ENCODE measurements at places on chromosomes 1 and 21.

GRCh38 chr1:9700340-9700739, 48.8 kb downstream of the PIK3CD start:
- DNase-seq = no peak

DNA sequence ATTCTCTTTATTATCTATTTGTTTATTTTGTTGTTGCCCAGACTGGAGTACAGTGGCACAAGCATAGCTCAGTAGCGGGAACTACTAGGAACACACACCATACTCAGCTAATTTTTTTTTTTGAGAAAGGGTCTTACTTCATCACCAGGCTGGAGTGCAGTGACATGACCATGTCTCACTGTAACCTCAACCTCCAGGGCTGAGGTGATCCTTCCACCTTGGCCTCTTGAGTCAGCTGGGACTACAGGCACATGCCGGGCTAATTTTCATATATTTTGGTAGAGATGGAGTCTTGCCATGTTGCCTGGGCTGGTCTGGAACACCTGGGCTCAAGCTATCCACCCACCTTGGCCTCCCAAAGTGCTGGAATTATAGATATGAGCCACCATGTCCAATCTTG, 5.3 kb upstream of the TXNIP start:
- no peak for DNase-seq

DNA sequence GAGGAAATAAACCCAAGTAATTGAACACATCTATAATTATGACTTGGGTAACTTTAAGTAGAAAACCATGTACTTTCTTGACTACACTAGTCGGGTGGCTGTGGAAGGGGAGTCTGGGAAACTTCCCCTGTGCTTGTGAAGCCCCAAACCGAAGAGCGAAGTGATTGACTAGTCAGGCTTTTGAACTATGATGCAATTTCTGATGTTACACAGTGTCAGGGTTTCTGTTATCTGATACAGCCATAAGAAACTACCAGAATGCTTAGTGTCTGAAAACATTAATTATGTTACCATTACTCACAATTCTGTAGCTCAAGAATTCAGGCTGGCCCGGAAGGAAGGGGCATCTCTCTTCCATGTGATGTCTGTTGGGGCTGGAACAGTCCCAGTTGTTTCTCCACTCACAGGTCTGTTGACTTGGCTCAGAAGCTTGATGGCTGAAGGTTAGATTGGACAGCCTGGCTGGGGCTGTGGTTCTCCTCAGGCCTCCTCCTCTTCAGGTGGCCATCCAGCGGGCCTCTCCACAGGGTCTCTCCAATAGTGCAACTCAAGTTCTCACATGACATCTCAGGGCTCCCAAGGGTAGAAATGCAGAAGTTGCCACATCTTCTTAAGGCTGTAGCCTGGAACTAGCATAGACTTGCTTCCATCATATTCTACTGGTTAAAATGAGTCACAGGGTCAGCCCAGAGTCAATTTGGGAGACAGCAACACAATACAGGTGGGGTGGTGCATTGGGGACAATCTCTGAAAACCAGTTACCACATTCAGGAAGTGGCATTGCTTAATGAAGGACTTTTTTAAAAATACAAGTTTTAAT, 8.3 kb upstream of the C8B start:
- no peak for DNase-seq

- DNase-seq = no peak
Measured at GRCh38 chr1:75014250-75014649, 119.9 kb upstream of the LHX8 start.

GRCh38 chr1:101314244-101314643, 77.4 kb downstream of the S1PR1 start:
- no peak for DNase-seq

DNA sequence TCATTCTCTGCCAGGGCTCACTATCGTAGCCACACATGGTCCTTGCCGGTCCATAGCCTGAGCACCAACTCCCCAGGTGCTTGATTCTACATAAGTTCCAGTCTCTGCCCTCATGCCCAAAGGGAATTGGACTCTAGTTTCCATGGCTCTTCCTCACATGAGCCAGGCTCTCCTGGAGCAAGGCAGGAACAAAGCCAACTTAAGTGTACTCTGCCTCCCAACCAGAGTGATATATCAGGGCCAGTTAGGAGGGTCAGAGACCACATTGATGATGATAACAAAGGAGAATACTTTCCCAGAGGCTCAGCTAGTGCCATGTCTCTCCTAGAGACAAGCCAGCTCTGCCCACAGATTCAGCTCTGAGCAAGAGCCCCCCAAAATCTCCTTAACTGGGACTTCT, 70.9 kb downstream of the ERI3 start:
- DNase-seq = no peak

DNA sequence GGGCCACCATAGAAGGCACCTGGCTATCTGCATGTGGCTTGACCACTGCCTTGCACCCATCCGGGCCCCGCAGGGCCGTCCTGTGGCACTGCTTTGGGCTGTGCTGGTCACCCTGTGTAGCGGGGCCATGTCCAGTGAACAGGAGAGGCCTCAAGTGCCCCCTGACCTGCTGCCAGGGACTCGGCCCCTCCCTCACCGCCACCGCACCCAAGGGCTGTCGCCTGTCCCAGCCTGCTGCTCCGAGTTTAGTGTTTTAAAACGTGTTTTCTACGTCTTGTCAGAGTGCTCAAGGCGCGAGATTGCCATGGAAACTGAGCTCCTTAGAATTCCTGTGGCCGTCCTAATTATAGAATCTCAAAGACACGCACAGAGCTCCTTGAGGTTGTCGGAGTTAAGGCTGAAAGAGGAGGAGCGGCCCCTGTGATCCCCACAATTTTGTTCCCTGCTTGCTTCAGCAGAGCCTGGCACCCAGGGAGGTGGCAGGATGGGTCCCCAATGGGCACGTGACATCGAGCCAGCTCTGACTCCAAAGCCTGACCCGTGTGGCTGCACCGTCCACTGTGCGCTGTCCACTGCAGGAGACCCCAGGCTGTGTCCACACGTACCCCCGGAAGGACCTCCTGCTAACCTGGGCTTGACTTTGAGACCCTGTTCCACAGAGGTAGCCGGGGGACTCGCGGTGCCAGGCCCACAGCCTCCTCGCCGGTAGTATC, 66.2 kb downstream of the FAAP20 start:
- DNase-seq = no peak

DNA sequence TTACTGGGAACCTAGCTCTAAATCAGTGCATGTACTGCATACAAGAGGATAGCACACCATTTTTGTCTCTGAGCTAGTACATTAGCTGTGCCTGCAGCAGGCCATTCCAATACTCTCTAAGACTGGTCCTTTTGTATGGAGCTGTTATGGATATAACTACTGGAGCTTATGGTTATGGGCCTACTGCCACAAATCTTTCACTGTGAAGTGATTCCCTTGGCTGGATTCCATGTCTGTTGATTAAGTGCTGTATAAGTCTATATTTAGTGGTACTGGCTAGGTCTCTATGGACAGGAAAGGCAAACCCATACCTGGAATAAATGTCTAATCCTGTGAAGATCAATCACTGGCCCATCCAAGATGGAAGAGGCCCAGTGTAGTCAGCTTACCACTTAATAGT, 12.0 kb downstream of the ZFYVE9 start:
- no peak for DNase-seq

GRCh38 chr1:57520743-57521515, 97.1 kb upstream of the DAB1 start:
- no peak for DNase-seq

DNA sequence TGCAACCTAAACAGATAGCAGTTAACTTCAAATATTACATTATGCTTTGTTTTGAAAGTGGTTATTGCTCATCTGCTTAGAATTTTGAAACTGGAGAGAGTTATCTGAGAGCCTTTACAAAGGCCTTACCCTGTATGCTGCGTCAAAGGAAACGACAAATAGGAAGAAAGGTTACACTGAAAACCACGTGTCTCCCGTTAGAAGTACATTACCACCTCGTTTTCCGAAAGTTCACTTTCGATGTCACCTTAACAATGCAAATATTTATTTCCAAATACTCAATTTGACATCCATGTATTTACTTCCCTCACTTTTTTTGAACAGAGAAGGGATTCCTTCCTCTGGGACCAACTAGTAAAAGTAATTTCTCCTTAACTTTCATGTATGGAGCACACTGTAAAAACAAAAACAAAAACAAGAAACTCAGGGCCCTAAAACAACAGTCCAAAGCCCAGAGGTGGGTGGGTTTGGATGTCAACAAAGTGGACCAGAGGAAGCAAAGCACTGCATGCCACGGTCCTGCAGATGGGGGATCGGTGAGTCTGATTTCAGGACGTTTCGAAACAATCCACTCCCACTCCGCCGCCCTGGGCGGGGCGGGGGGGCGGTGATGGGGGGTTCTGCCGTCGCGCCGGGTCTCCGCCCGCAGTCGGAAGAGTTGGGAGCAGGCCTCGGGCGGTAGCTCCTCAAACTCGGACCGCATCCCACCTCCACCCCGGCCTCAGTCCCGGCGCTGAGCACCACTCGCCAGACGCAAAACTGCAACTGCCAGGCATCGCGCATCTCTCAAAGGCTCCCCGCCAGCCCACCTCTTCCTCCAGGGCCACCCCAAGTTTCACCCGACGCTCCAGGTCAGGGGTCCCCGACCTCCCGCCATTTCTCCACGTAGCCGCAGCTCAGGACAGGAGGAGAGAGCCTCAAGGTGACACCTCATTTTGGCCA, 841 bp downstream of the ADSS2 start:
- DNase-seq = peak; percentile 61

- no peak for DNase-seq
Measured at GRCh38 chr1:113031171-113031933, 41.6 kb upstream of the LRIG2 start.

GRCh38 chr21:21463456-21463855, 465.2 kb downstream of the NCAM2 start:
- no peak for DNase-seq

DNA sequence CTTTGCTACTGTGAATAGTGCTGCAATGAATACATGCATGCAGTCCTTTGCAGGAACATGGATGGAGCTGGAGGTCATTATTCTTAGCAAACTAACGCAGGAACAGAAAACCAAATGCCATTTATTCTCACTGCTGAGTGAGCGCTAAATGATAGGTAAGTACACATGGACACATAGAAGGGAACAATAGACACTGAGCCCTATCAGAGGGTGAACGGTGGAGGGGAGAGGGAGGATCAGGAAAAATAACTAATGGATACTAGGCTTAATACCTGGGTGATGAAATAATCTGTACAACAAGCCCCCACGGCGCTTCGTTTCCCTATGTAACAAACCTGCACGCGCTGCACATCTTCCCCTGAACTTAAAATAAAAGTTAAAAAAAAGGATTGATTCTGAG, 8.9 kb downstream of the NIBAN1 start:
- no peak for DNase-seq

DNA sequence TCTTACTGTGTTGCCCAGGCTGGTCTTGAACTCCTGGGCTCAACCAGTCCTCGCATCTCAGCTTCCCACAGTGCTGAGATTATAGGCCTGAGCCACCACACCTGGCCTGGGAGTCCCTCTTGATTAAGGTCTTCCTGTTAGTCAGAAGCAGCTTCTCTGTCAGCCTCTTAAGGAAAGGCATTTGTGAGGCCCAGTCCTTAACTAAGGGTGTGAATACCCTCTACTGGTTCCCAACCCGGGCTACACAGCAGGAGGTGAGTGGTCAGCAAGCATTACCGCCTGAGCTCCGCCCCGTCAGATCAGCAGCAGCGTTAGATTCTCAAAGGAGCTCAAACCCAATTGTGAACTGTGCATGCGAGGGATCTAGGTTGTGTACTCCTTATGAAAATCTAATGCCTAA, 117.2 kb downstream of the DYRK1A start:
- DNase-seq = no peak

- no peak for DNase-seq
Measured at GRCh38 chr1:204123376-204123775, 28.5 kb downstream of the ETNK2 start.

DNA sequence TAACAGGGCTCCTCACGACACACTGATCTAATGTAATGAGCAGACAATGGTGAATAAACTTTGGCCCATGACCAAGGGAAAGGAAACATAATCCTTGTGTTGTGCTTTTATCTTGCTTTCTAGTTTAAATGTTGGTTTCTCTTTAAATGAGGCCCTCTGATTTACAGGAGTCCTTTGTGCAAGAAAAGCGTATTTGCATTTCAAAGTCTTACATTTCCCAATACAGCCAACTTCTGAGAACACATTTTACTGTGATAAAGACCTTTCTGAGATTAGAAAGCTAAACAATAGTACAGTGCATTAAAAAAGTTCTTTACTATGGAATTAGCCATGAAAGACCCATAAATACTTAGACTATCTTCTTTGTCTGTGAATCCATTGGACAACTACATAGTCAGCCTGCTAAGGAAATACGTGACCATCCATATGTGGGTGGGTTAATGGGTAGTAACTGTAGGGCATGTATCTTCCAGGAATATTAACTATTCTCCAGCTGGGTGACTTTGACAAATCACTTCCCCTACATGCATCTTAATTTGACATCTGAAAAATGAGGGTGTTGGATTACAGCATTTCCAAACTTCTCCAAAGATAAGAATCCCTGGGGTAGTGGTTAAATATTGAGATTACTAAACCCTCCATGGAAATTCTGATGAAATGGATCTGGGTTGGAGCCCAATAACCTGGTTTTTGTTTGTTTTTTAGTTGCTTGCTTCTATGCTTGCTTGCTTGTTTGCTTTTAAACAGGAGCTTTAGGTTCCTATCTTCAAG, 50.3 kb upstream of the USP1 start:
- DNase-seq = no peak

GRCh38 chr1:113185463-113186104, 112.6 kb downstream of the LRIG2 start:
- DNase-seq = no peak
